KG1 (cell line): ENCODE measurements at places on chromosomes 5 and 9.

DNA sequence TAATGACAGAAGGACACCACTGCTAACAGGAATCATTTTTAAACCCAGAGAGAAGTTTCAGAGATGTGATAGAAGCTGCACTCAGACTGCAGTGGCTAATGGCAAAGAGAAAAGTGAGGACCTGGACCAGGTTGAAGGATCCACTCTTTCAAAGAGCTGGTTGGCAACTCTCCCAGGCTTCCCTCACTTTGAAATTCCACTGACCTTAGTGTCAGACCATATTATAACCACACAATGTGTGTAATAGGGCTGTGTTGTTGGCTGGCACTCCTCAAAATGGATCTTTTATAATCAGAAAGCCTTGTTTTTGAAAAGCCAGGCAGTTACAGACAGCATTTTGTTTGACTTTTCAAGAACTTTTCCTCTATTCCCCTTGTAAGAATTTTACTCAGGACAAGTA is 280.7 kb downstream of the PRELID2 start:
- no peak for DNase-seq

DNA sequence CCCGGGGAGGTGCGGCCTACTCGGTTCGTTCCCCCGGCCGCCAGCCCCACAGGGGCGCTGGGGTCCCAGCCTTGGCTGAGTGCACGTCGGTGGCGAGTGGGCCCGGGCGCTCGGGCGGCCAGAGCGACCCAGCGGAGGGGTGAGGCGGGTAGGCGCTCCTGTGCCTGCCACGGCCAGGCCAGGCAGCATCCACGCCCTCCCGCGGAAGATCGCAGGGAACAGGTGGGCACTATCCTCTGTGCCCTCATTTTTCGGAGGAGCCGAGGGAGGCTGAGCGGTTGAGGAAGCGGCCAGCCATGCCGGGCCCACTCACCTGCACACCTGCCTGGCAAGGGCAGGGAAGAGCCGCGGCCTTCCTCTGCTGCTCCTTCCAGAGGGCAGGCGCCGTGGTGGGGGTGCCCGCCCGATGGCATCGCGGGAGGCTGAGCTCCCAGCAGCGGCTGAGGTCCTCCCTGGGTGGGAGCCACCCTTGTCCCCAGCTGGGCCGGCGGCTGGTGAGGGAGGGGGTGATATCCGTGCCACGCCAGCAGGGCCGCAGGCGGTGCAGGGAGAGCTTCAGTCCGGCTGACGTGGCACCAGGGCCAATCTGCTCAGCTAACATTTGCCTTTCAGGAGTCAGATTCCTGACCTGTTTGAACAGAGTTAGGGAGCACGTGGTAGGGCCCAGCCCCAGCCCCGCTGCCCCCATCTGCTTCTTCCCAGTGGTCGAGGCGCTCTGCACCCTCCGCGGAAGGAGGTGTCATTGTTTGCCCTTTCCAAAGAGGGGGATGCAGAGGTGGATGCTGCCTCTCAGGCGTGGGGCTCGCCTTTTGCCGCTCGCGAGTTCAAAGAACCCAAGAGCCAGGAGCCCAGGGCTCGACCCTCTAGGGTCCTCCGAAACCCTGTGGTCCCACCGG is 1.6 kb upstream of the SEC16A start:
- DNase-seq = no peak

DNA sequence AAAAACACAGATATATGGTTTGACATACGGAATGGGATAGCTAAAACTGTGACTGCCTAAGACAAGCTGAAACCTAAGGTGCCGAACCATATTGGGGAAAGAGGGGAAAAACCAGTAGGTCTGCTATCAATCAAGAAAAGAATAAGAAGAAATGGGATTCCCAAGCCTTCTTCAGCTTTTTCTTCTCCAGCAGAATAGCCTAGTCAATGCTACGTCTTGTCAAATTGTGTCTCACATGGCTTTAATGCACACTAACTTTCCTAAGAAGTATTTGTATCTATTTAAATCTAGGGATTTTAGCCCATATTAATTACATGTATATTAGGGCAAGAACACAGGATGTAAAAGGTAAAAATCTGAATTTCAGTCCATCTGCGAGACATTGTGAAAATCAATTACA is 797 bp upstream of the FBXO38 start:
- no peak for DNase-seq

GRCh38 chr5:320524-321229 is 837 bp upstream of the AHRR start:
- no peak for DNase-seq

DNA sequence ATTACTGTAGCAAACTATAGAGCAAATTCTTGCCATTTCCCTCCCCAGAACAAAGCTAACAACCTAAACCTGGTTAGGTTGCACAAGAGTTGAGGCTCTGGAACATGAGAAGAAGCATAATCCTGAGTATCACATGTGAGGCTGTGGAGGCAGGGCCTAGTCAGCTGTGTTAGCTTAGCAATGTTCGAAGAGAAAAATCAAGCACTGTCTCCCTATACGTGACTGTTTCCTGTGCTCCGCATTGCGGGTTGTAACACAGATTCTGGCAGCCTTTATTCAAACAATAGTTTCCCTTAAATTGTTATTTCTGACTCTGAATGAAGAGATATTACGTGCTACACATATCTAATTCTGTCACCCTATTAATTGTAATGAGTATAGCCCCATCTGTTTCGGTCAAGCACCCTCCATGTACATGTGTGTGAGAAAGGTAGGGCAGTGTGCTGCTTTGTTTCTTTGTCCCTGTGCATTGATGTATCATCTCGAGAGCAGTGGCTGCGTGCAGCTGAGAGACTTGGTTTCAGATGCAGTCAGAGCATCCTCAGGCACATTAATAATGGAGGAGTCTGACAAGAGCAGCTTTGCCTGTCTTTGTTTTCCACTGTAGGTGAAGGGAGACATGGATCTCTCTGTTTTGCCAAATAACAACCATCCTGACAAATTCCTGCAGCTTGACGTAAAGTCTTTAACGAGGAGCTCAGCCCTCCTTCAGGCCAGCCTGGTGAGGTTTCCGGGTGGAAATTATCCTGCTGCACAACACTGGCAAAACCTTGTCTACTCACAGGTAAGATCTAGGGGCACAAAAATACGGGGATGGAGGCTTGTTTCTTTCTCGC is at the start of gene MINAR2:
Gene MINAR2 (plus strand): TSS at position 523 of the 836 bp plus-strand sequence. CDS start 97 bp downstream, at position 620.
- DNase-seq = no peak

- DNase-seq = no peak
These were observed 149.5 kb downstream of the BAAT start for GRCh38 chr9:101235105-101235866.

DNA sequence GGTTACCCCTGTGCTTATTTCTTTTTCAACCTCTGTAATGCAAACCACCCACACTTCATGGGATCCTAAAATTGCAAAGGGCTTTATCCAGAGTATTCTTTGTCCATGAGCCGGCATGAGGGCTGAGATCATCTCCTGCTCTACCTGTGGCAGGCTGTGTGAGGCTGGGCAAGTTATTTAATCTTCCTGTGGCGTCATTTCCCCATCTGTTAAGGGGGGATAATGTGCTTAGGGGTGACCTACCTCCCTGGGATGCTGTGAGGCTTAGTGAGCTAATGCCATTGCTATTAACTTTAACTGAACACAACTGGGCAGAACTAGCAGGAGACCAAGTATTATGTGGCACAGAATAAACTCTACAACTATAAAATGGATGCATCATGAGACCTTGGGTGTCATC is 17.0 kb downstream of the FRMPD1 start:
- no peak for DNase-seq

DNA sequence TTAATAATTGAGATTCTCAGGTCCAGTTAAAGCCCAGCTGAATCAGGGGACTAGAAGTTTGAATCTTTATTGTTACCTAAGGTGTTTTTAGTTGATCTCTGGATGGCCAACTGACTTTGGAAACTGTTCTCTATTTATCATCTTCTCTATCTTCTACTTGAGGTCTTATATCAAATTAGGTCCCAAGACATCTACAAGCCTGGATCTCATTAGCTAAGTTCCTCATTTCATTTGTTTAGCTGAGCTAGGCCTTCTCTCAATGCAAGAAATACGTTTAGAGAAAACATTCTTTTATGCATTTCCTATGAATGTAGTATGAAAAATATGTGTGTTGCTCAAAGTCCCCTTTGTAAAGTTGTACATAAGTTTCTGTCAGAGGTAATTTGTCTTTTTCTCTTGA is 196.6 kb downstream of the PTTG1 start:
- no peak for DNase-seq

DNA sequence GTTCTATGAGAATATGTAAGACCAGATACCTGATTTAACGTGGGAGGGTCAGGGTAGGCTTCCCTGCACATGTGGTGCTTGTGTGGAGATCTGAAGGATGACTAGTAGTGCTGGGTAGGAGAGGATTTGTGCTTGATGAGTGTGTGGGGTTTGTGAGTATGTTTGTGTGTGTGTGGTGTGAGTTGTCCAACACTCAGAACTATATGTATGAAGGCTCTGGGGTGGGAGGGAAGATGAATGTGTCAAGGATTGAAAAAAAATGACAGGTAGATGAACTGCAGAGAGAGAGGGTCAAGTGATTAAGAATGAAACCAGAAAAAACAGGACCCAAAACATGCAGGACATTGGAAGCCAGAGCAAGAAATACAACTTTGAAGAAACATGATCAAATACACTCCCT is 154.6 kb upstream of the NR3C1 start:
- DNase-seq = no peak

GRCh38 chr5:136466041-136466415 is 100.7 kb upstream of the TRPC7 start:
- DNase-seq = no peak

DNA sequence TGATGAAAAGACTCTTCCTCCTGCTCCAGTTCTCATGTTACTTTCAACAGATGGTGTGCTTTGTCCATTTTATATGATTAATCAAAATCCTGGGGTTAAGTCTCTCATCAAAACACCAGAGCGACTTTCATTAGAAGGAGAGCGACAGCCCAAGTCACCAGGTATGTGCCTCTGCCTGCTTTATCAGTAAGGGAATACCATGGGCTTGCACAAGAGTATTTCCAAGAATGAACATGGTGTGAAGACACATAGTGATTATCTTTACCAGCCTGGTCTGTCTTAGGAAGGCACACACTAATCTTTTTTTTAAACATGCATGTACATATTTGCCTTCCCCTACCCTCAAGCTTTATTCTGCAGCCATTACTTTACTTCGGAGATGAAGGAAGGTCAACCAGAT is 15.2 kb downstream of the NUP214 start:
- DNase-seq = no peak

- DNase-seq = no peak
These were observed 12.9 kb upstream of the COL15A1 start for GRCh38 chr9:98930792-98931191.

GRCh38 chr5:171713152-171713551 is 72.5 kb upstream of the SMIM23 start:
- no peak for DNase-seq

DNA sequence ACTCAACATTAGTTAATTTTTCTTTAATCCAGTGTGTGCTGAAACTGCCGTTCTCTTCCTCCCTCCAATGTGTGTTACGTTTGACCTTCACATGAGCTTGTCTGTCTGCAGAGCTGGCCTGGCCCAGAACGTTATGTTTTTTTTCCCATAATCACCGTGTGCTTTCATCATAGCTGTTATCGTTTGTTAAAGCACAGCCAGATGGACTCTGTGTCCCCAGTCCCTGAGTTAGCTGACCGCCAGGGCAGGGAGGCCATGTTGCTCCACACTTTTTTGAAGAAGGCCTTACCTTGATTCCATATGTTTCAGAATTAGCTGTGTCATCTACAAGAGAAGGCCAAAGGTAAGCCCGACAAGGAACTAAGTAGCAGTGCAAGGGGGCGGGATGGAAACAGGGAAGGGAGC is 55.7 kb downstream of the HSD17B3 start:
- DNase-seq = no peak

DNA sequence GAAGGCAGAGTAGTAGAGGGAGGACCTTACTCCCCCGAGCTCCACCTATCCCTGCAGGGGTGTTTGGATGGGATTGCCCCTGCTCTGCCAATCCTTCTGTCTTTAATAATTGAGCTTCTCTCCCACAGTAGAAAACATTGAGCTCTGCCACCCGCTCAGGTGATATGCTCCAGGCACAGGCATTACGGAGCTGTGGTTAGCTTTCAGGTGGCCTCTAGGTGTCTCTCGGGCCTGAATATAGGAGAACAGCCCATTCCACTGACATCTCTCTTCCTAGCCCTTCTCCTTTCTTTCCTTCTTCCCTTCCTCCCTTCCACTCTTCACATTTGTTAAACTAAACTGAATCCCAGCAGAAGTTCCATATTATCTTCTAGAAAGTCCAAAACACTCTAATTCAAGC is 203.4 kb downstream of the SYK start:
- no peak for DNase-seq

GRCh38 chr5:132744659-132745058 is 2.6 kb upstream of the CCNI2 start:
- DNase-seq = no peak

- DNase-seq = no peak
These were observed 661.6 kb upstream of the C9orf72 start for GRCh38 chr9:28234894-28235277.

GRCh38 chr5:176994460-176995121 is 12.0 kb downstream of the UIMC1 start:
- peak; percentile 18 for DNase-seq

- no peak for DNase-seq
These were observed 170.1 kb upstream of the ZNF618 start for GRCh38 chr9:113705928-113706519.

GRCh38 chr5:163995206-163995605 is 489.8 kb downstream of the MAT2B start:
- no peak for DNase-seq

DNA sequence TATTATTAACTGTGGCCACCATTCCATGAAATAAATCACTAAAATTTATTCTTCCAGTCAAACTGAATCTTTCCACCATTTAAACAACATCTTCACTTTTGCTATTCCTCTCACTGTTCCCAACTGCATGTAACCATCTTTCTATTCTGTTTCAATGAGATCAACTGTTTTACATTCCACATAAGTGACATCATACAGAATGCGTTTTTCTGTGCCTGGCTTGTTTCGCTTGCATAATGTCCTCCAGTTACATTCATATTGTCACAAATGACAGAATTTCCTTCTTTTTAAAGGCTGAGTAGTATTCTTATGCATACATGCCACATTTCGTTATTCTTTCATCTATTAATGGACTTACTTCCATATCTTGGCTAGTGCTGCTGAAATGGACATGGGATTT is 738.2 kb downstream of the SEMA5A start:
- no peak for DNase-seq

DNA sequence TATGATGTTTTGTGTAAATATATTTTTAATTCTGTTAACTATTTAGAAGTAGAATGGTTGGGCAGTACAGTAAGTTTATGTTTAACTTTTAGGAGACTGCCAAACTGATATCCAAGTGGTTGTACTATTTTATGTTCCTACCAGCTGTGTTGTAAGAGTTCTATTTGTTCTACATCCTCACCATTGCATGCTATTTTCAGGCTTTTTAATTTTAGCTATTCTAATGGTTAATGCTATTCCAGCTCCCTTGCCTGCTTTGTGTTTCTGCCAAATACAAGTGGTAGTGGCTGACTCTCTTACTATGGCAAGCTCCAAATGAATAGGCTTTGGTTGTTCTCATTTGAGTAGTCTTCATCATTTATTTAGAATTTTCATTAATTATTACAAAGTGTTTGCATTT is 476.4 kb downstream of the KIF4B start:
- DNase-seq = no peak
